ENCODE measurements at places on chromosomes 3 and 15.

GRCh38 chr15:40930430-40931299 is 1.5 kb downstream of the DLL4 start:
- peak; percentile 71 for DNase-seq

DNA sequence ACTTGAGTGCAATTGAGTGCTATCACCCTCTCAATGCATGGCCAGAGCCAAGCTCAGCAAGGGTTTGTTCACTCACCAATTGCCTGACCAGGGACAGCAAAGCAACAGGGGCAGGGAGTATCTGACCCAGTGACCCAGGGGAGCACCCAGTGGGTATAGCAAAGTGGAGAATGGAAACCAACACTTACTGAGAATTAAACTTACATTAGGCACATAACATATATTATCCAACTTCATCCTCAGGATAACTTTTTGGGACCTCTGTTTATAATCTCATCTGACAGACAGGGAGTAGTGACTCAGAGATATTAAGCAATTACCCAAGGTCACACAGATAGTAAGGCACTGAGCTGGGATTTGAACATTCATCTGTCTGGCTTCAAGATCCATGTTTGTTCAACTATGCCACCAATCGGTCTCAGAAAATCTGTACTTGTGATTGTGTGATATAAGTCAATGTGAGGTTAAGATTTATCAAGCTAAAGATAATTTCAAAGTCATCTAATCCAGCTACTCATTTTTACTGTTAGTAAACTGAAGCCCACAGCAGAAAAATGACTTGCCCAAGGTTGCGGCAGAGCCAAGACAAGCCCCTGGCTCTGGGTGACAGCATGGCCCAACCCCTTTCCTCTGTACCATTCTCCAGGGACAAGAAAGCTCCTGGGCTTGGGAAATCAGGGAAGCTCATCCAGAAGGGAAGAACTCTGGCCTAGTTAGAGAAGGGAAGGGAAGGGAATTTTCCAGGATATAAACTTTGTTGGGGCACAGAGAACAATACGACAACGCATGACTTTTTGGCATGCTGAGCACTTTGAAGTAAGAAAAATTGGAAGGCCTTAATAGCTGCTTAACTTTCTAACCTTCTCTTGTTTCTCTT is 138.0 kb upstream of the SMAD3 start:
- no peak for DNase-seq

DNA sequence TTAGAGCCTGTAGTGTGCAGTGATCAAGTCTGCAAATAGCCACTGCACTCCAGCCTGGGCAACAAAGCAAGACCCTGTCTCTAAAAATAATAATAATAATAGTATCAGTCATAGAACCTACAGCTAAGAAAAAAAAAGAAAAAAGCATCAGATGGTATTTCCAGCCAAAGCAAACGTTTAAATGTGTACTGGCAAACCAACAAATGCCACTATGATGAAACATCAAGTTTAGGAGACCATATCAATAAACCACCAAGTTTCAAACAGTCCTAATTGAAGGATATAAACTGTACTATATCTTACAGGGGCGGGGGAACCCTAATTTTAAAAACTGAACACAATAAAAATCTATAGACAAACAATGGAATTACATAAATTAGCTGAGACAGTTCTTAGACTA is 6.4 kb downstream of the UBP1 start:
- DNase-seq = no peak

GRCh38 chr3:79418855-79419621 is 348.8 kb downstream of the ROBO1 start:
- no peak for DNase-seq

DNA sequence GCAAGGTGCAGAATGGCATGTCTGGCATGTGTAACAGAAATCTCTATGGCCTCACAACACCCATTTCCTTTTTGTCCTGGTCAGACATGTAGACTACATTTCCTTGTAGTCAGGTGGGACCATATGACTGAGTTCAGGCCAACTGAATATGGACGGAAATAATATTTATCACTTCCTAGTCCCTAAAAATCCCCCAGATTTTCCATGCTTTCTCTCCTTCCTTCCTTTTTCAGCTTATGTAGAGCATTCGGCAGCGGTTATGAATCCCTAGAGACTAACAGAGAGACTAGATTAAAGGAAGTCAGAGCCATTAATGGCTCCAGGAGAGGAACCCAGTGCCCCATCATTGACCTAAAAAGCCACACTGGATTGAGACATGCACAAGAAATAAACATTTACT is 35.8 kb downstream of the SLC9A9 start:
- DNase-seq = no peak

GRCh38 chr3:183800243-183800863 is 25.0 kb downstream of the MAP6D1 start:
- no peak for DNase-seq

- no peak for DNase-seq
Measured at GRCh38 chr15:44603126-44603525, 60.3 kb downstream of the SPG11 start.

DNA sequence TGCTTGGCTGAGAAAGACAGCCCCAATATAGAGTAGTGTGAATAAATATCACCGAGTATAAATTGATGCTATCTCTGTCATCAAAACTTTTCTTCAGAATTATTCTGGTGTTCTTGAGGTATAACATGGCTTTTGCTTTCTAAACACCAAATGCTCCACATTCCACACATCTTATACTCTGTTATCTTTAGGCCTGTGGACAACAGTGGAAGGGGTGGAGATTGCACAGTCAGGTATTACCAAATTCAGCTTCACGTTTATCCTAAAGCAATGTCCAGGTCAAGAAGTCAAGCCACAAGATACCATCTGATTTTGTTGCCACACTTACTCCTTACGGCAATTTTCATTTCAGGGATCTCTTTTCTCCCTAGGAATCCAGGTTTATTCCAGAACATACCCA is 394.8 kb downstream of the SI start:
- no peak for DNase-seq

DNA sequence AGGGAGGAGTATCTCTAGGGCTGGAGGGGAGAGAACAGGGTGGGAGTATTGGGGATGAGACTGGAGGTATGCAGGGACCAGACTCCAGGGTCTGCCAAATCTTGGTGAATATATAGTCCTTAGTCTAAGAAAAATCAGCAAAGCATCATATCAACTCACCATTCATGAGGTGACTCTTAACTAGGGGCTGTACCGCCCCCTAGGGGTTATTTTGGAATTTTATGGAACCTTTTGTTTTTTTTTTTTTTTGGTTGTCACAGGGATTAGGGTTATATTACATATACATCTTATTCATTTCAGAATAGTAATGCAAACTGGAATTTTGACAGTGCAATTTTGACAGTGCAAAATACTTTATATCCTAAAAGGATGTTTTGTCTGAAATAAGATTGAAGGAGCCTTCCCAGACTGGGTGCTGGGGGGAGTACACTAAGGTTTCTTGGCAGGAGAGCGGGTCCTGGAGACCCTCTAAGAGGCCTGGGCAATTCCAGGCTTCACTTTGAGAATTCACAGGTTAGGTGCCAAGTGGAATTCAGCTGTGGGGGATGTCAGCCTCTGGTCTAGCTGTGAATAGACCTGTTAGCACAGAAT is 7.5 kb downstream of the CMTM7 start:
- no peak for DNase-seq

DNA sequence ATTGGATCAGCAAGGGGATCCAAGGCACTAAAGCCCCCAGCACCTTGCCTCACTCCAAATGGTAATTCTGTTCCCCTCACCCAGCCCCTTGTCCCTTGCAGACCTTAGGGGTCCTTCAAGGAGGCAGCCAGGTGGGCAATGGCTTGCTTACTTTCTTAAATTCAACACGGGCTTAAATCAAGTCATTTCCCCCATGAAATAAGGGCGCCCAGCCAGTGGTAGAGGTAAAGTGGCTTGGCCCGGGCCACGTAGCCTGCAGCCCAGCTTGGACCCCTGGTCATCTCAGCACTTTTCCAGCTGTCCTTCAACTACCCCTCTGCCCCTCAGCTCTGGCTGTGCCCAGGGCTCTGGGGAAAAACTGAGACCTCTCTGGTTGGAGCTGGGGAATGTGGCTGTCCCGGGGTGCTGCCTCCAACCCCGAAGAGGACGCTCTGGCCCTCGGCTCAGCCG is 1.2 kb downstream of the PSTPIP1 start:
- no peak for DNase-seq

- DNase-seq = no peak
Measured at GRCh38 chr3:161560008-161560637, 63.5 kb downstream of the OTOL1 start.

GRCh38 chr3:52857133-52857532 is 22.3 kb upstream of the MUSTN1 start:
- DNase-seq = no peak

- DNase-seq = no peak
Measured at GRCh38 chr3:152656214-152656971, 178.5 kb upstream of the P2RY1 start.

DNA sequence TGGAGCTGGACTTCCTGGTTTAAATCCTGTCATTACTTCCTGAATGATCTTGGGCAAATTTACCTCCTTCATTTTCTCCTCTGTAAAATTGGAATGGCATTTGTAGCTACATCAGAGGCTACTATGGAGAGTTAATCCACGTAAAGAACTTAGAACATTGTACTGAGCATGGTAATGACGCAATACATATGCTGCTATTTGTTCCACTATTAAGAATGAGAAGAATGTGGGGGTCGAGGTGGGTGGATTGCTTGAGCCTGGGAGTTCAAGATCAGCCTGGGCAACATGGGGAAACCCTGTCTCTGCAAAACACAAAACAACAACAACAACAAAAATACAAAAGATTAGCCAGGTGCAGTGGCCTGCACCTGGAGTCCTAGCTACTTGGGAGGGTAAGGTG is 250.6 kb downstream of the RYR3 start:
- no peak for DNase-seq

DNA sequence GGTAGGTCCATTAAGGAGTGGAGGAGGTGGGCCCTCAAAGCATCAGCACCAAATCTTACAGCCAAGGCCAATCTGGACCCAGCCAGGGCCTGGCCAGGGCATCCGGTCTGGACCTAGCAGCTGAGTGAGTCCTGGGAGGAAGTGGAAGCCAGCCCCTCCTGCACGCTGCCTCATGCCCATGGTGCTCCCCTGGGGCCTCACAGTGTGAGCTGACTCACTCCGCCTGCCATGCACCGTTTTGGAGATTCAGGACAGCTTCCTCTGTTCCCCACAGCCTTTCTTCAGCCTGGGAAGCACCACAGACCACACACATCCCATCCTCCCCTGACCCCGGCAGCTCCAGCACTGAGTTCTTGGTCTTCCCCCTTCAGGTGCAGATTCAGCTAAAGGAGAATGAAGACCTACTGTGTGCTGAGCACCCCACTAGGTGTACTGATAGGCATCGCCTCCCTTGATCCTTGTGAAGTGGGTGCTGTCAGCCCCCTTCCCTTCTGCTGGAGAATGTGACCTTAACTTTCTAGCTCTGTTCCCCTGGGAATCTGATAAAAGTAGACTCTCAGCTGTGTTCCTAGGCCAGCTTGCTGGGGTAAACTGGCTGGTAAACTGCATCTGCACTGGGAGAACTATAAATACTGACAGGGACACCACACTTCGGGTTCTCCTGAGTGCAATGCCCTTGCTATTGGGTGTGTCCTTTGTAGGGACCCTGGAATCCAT is 36.8 kb upstream of the SEC13 start:
- DNase-seq = no peak

GRCh38 chr3:108437439-108437838 is 73.0 kb downstream of the MYH15 start:
- DNase-seq = no peak

- no peak for DNase-seq
Measured at GRCh38 chr3:184864000-184864399, 52.0 kb downstream of the VPS8 start.

DNA sequence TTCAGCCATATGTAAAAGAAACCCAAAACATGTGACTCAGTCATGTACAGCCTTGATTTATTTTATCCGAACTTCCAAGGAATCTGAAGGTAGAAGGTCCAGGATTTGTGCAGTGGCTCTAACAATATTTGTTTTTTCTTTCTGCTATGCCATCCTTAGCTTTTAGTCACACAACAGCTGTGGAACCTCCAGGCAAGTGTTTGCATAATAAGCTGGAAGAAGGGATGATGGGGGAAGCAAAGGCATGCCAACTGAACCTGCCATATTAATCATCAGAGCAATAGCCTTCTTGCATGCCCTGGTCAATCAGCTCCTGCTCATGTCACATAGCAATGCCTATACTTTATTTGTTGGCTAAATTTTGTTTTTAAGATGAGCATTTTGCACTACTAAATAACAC is 444.7 kb upstream of the ARPP21 start:
- DNase-seq = no peak

- no peak for DNase-seq
Measured at GRCh38 chr3:414063-414462, 217.5 kb downstream of the CHL1 start.

- DNase-seq = no peak
Measured at GRCh38 chr3:21158861-21159542, 592.0 kb downstream of the ZNF385D start.

GRCh38 chr3:131535131-131535530 is 32.4 kb upstream of the MRPL3 start:
- DNase-seq = no peak

DNA sequence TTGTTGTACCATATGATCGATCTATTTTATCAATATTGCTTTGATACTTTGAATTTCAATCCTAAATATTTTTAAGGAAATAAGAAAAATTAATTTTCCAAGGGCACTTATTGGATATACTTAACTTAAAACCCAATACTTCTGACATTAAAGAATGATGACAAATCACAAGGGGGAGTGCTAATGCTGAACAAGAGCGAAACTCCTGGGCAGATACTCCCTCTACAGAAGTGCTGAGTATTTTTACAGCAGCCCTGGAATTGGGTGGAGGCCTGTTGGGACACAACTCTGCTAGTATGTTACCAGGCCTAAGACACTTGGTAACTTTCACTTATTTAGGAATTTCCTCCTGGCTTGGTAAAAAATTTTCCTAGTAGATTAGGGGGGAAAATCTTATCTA is 46.2 kb downstream of the DENND6A start:
- no peak for DNase-seq

DNA sequence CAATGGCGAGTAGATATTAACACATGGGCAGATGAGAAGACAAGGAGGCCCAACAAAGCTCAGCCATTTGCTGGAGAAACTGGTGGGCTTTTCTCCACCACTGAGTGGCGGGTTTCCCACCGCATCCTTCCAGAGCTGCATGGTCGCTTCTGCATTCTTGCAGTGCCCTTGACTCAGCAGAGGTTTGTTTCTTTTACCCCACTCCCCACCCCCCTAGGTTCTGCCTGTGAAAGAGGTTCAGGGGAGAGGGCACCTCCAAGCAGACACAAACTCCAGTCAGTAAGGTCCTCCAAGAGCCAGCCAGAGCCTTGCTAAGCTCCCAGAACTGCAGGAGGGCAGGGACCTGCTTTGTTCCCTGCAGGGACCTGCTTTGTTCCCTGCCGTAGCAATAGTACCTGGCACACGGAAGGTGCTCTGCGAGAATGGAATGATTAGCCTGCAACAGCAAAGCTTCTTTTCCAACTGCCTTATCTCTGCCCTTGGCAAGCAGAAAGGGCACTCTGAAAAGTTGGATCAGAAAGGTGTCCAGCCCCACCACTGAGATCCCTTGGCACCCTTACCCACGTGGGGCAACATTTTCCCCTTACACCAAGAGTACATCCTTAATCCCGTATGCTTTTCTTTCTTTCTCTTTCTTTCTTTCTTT is 1.4 kb downstream of the PAQR5 start:
- DNase-seq = no peak

GRCh38 chr15:58227706-58228543 is 89.7 kb downstream of the AQP9 start:
- DNase-seq = peak; percentile 79

Data from stimulated activated CD4-positive, alpha-beta T cell treated with anti-CD3 and anti-CD28 coated beads, Interleukin-2, amount 100 ng/mL, for 24 hours (primary cell).